ENCODE measurements at places on chromosomes 3 and 15.

DNA sequence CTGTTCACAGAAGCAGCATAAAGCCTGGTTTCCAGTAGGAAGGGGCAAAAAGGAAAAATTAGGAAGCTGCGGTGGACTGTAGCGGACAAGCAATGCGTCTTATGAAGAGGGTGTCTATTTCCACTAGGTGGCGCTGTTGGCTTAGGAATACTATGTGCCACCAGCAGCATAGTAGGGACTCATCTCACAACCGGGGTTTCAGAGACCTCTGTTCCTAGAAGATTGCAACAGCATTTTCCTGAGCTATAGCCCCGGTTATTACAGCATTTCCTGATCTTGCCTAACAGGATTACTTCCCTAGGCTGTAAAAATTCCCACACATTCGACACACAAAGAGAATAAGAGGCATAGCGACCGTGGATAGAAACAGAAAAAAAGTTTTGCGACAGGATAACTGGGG lies 683.0 kb downstream of the TBL1XR1 start:
- peak; percentile 75 for DNase-seq

- DNase-seq: no peak
Observed at GRCh38 chr3:125643172-125643571, 47.9 kb upstream of the OSBPL11 start.

DNA sequence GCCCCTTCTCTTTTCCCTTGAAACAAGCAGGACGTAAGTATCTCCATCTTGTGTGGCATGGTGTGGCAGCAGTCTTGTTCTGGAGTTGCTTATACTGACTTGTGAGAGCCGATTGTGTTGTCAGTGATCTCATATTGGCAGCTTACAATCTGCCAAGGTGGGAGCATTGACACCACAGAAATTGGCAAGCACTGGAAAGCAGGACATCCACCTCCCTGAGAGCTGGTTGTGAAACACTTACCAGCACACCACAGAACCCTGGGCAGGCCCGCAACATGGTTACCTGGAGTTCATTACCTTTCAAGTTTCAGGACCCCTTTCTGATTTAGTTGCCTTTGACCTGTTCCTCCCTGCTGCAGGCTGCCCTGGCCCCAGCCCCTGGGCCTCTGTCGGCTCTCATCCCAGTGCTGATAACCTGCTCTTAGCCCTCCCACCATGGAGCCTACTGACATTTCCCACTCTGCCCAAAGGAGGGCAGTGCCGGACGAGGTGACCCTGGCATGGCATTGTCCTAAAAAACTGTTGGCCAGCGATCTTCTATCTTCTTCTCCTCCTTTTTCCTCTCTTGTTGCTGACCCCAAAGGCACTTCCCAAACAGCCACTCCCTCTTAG lies 10.6 kb upstream of the ATP2B2 start:
- no peak for DNase-seq

- DNase-seq: no peak
Observed at GRCh38 chr3:49940667-49941249, 808 bp downstream of the RBM6 start.

DNA sequence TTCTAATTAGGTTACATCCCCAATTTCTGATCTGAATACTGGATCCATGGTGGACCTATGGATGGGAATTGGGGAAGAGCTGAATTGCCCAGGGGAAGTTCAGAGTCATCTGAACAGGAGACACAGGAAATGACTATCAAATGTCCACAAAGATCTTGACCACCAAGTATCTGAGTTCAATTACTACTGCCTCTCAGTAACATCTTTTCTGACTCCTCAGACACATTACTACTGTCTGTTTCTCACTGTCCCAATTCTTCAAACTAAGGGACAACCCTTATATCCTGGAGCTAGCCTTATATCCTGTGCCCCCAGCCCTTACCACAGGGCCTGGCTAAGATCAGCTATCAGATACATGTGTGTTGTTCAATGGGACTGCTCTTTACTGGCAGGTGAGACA lies 10.1 kb upstream of the IREB2 start:
- no peak for DNase-seq

DNA sequence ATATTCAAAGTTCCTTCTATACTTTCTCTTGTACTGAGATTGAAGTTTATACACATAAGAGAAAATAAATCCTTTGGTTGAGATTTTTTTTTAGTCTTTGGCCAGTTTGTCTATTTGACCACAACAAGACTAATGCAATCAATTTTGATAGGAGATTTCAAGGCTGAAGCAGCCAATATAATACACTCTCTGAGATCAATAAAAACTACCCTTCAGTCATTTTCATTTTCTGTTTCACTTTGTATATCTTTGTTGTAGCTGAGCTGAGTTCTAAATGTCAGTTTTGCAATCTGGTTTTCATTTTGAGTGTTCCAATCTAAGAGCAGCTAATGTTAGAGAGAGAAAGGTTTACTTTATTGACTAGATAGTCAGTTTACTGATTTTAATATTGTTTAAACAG lies 623.8 kb upstream of the ROBO1 start:
- no peak for DNase-seq

DNA sequence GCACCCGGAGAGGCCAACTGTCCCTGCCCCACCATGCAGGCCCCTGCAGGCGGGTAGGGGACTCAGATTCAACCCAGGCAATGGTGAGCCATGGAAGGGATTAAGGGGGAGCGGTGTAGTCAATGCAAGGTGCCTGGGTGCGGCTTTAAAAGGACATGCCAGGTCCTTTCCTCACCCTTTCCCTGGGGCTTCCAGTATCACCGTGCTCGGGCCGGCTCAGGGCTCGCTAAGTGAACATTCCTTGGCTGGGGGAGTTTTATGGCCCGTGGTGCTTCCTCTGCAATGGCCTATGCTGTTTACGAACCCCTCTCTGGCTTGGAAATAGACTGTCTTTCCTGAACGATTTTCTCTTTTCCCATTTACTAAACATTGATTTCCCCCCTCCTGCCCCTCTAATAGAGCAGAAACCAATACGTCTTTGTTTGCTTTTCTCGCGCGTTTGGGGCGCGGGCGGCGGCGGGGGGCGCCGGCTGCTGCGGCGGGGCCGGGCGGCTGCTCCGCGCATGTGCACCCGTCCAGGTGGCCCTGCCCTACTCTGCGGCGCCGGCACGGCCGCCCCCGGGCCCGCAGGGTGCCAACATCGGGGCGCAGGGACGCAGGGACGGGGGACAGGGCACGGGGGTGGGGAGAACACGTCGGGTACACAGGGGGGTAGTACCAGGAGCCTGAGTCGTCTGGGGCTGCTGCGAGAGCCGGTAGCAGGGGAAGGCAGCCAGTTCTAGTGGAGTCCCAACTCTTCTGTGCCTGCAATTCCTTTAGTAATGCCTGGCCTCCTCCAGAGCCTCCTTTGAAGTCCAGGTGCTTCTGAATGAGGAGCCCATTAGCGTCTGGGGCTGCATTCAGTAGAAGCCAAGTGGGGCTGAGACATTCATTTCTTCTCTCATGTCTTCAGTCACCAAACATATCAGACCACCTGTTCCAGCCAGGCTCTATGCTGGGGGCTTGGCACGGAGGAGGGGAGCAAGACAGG lies 26.9 kb upstream of the CACNA2D2 start:
- no peak for DNase-seq

DNA sequence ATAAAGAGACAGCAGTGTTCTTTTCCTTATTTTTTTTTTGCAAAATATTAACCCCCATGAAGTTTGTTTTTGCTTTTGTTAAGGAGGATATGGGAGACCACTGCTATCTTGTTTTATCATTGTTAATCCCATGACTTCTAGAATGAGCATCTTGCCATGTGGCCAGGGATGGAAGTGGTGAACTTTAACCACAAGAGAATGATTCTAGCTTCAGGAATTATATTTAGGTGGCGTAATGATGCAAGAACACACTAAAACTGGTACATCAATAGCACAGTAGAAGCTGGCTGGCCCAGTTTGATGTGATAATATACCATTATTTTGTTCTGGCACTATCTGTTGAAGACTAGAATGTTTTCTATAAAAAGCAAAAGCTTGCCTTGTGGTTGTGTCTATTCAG lies 720.9 kb downstream of the GRM7 start:
- no peak for DNase-seq

DNA sequence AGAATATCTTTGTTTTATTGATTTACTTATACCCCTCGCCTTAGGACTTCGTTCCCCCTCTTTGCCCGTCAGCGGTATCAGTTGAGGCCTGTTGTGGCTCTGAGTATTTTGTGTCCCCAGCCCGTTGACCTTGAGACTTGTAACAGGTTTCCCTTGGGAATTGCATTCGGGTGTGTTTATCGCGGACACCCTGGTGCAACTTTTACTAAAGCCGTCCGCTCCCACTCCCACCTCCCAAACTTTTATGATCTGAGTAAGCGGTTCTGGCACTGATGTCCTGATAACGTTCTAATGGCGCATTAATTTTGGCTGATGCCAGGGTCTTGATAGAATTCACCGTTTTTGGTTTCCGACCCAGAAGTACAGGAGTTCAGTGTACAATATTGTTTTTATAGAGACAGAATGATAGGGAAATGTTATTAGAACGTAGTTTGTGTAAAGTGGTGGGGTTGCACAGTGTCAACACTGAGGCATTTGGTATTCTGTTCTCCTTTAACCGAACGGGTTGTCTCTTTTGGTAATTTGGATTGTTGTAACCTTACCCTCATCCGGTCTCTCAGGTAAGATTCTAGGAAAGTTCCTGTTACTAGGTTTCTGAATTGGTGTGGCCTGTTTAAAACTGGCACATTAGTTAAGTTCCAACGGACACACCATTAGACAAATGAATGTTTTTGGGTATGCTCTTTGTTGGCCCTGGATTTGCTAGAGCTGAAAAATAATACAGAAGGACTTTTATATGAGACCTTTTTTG lies 47.8 kb downstream of the OIP5 start:
- DNase-seq: peak; percentile 7

- DNase-seq: no peak
Observed at GRCh38 chr3:96657710-96658109, 156.7 kb upstream of the EPHA6 start.

DNA sequence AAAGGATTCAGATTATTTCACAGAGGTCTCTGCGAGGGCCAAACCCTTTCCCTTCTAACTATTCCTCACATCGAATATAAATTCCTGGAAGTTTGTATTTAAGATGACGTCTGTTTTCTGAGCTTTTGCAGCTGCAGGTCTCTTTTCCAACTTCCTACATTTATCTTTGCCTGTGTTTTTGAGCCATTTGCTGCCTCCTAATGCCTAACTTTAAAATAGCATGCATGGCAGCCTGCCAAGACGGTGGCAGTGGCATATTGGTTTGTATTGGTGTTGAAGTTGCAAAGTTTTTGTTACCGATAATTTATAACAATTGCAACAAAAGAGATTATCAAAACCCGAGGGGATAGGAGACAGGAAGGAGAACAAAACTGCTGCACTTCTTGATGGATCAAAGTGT lies 187.1 kb upstream of the DNAJC19 start:
- peak; percentile 33 for DNase-seq

DNA sequence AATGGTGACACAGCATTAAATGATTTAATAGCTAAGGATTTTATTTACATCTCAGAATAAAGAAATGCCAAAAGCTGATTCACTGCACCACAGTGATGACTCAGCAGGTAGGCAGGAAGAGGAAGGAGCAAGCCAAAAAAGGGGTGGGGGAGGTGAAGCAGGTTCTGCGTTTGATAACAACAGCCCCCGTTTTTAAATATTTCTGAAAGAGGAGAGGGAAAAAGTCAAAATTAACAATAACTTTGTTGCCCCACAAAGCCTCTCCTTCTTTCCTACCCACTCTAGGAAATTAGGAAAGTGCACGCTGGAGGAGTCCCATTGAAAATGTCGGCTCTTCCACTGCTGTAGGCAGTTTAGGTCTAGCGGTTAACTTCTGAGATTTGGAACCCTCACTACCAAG lies 9.9 kb upstream of the CCDC54 start:
- no peak for DNase-seq

DNA sequence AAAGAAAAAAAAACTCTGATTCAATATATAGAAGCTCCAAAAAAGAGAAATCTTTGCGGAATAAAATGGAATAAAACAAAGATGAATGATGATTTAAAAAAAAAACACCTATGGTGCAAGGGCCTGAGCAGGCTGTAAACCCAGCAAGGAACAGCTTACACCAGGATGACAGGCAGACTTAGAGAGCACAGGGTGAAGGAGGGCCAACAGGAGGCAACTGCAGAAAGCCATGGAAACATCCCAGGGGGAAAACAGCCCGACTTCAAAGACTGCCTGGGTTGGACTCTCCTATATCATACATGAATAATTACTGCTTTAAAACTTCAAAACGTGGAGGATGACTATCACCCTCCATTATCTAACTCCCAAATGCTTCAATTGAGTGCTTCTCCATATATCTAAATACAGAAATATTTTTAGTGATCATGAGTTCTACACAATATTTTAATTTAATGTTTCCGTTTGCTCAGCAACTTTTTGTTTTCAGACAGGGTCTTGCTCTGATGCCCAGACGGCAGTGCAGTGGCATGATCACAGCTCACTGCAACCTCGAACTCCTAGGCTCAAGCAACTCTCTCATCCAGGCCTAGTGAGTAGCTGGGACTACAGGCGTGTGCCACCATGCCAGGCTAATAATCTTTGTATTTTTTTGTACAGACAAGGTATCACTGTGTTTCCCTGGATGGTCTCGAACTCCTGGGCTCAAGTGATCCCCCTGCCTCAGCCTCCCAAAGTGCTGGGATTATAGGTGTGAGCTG lies 456.2 kb downstream of the TBL1XR1 start:
- no peak for DNase-seq

- DNase-seq: no peak
Observed at GRCh38 chr15:81293728-81294515, 30.0 kb downstream of the STARD5 start.

DNA sequence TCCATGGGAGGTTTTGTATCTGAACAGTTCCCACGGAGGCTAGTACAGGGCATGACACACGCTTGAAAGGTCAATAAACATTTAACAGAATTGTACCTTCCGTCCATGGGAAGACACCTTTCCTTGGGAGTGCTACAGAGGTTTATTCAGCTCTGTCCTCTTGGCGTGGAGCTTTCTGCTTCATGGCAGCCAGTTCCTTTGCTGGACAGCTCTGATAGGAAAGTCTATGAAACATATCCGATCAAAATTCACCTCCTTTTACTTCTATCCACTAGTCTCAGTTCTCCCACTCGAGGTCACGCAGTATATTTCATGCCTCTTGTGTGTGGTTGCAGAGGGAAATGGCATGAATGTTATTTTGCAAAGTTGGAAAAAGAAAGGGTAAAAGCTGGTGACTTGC lies 91.2 kb downstream of the PEX5L start:
- no peak for DNase-seq

GRCh38 chr3:4426782-4427344 lies 40.2 kb downstream of the SUMF1 start:
- peak; percentile 9 for DNase-seq

DNA sequence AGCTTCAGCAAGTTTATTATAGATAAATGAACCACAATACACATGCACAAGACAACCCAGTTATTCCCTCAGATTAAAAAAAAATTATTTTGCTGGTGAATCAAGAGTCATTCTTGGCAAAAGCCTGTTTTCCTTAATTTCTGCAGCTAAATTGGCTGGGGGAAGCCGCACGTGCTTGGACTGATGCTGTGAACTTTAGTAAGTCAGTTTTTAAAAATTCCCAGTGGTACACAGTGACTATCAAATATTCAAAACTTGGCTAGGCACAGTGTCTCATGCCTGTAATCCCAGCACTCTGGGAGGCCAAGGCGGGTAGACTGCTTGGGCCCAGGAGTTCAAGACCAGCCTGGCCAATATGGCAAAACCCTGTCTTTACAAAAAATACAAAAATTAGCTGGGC lies 23.9 kb downstream of the EHD4 start:
- no peak for DNase-seq
